ENCODE measurements at places on chromosomes 1 and 21.

GRCh38 chr1:218693599-218693998 is 348.5 kb downstream of the TGFB2 start:
- no peak for DNase-seq

GRCh38 chr1:77468257-77468948 is 186.6 kb downstream of the AK5 start:
- no peak for DNase-seq

GRCh38 chr1:113040718-113041412 is 32.1 kb upstream of the LRIG2 start:
- DNase-seq: no peak

GRCh38 chr1:91076834-91077233 is 55.0 kb upstream of the ZNF644 start:
- DNase-seq: no peak

DNA sequence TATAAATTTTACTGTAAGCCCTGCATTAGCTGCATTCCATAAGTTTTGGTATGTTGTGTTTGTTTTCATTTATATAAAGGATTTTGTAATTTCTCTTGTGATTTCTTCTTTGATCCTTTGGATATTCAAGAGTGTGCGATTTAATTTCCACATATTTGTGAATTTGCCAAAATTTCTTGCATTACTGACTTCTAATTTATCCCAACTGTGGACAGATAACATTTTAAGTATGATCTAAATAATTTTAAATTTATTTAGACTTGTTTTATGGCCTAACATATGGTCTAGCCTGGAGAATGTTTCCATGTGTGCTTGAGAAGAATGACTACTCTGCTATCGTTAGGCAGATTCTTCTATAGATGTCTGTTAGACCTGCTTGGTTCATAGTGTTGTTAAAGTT is 23.2 kb downstream of the RPE65 start:
- no peak for DNase-seq

DNA sequence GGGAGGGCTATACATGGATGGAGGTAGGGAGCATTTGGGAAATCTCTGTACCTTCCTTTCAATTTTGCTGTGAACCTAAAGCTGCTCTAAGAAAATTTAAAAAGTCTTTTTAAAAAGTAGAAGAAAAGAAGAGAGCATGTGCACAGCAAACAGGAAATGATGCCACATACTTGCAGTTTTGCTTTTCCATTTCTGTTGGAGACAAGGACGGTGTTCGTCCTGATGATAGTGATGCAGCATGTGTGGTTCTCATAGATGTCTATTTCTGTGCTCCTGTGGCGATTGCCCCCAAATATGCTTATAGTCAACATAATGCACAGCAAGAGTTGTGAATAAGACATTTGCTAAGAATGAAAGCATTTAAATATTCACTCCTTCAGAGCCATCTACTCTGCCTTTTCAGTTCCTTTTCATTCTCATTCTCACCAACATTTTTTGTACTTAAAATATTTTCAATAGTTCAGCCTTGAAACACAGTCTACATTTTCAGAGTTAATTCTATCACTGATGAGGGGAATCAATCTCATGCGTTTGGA is 66.6 kb downstream of the LRRC8C start:
- DNase-seq: no peak

DNA sequence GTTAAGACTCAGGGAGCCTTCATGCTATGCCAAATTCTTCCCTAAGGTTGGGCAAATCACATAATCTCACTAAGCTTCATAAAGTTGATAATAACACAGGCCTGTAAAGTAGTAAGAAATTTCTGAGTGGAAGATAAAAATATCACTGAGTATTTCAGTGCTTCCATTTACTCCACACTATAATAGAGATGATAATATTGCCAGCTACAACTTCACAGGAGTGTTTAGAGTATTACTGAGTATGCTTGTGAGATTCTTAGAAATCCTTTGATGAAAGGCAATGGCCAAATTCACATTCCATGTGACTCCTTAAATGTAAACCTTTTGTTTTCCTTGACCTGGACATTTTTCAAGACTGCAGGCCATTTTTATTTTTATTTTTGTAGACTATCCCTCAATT is 10.4 kb downstream of the ITGB3BP start:
- DNase-seq: no peak

DNA sequence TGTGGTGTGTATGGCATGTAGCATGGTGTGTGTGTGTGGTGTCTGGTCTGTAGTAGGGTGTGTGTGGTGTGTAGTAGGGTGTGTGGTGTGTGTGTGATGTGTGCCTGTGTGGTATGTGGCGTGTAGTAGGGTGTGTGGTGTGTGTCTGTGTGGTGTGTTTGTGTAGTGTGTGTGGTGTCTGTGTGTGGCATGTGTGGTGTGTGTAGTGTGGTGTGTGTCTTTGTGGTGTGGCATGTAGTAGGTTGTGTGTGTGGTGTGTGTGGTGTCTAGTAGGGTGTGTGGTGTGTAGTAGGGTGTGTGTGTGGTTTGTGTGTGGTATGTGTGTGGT is 85.5 kb downstream of the SYT2 start:
- no peak for DNase-seq

- no peak for DNase-seq
These were observed 3.7 kb upstream of the SDE2 start for GRCh38 chr1:226002667-226003501.

DNA sequence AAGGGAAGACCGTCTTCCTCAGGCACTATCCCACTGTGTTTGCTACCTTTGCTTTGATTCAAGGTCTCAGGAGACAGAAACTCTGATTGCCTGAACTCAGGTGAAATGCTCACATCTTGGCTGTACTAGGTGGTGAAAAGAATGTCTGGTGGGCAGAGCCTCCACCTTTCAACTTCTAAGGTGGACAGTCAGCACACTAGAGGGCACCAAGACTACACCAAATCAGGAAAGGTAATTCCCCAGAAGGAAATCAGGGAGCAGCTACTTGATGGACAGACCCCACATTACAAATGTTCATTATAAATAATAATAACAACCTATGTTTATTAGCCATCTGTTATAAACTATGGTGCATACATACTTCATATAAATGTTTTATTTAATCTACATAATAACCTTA is 220.9 kb downstream of the ATG4C start:
- no peak for DNase-seq

- DNase-seq: no peak
These were observed 14.3 kb downstream of the ACKR1 start for GRCh38 chr1:159218649-159219636.

GRCh38 chr1:57966751-57967406 is 543.0 kb upstream of the DAB1 start:
- no peak for DNase-seq

- DNase-seq: no peak
These were observed 729 bp upstream of the CDCA8 start for GRCh38 chr1:37691497-37692077.

GRCh38 chr21:10430005-10430404 is 91.4 kb upstream of the TPTE start:
- DNase-seq: no peak

GRCh38 chr21:41059871-41060270 is 108.1 kb upstream of the BACE2 start:
- no peak for DNase-seq

DNA sequence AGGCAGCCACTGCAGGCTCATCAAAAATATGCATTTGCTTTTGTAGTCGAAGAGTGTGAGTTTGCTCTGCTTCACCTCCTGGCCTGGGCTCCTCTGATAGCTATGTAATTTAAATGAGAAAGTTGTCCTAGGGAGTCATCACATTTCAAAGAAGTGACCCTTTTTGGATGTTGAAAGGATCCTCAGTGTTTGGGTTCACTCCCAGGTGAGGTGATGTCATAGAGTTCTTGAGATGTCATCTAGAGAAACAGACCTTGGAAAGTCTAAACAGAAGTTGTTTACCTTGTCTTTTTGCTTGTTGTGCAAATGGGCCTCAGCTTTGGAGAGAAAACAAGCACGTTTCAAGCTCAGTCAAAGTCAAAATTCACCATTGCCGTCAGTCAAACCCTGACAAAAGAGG is 92.0 kb upstream of the BARHL2 start:
- DNase-seq: no peak

GRCh38 chr1:204733869-204734596 is 48.5 kb upstream of the LRRN2 start:
- no peak for DNase-seq

DNA sequence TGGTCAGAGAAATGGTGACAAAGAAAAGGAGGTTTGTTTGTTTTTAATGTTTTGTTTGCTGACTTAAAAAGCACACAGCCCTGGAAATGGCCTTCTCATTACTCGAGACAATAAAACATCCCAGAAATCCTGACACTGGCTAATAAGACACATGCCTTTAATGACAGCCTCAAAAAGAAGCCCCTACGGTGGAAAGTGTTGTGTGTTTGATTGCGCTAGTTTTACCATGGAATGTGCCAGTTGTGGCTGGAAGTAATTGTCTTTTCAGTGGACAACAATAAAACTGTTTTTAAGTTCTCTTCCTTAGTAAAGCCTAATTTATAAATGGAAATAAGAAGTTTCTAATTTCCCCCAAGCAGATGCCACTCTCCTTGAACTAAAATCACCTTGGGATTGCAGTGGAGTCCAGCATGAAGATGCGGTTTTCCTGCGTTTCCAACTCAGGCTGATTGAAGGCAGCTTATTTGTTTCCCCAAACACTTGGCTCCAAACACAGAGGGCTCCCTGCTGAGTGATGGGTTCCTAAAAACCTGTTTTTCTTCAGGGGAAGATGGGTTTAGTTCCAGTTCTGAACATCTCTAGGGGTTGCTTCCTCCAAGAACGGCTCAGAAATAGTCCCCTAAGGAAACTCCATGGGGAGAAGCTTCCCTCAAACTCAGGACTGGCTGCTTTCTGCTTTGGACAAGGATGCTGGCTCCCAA is 54.3 kb downstream of the CD247 start:
- no peak for DNase-seq

DNA sequence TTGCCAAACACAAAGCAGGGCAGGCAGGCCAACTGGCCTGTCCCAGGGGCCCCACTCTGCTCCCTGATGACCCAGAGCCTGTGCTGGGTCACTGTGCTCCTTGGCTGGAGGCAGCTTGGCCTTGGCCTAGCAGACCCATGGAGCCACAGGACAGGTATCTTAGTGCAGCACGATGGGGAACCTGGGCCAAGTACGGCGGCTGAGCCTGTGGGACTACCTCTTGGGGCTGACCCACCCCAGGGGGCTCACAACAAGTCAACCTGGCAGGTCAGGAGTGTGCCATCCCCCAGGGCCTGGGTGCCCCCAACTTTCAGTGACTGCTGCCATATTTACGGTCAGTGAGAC is 10.1 kb upstream of the FGR start:
- no peak for DNase-seq

GRCh38 chr1:79966438-79966837 is 959.9 kb upstream of the ADGRL4 start:
- no peak for DNase-seq

- DNase-seq: no peak
These were observed 77.0 kb downstream of the VWA5B1 start for GRCh38 chr1:20367626-20368025.

DNA sequence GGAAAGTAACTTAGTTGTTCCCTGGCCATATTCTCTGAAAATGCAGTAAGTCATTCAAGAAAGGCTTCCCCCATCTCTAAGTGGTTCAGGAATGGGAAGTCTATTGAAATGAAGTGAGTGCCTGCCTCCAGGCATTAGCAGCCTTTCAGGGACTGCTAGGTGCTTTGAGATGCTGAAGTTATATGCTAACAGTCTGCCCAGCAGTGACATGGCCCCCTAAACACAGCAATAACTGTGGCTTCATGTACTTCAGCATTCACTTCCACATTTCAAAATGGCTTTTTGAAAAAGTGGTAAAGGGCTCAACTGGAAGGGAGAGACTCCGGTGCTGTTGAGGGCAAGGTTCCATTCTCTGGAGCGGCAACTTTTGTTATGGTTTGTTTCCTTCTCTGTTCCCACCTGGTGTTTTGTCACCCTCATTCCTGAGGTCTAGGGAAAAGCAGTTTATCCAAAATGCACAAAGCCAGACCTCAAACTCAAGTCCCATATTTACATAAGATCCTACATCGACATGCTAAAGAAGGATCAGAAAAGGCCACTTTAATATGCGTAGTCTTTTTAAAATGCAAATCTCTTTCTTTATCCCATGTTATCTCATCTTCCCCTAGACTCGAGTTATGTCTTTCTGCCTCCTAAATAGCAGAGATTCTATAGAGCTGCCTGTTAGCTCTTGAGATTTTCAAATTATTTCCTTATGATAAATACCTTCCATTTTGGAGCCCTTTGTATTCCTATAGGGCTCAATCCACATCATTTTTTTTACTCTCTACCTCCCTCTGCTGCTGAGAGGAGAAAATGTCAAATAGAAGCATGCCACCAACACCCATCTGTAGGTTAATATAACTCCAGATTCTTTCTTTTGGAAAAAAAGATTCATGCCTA is 34.2 kb upstream of the LRRC8C start:
- no peak for DNase-seq

GRCh38 chr21:38208118-38208517 is 48.7 kb upstream of the KCNJ15 start:
- DNase-seq: no peak
